Activated CD4-positive, alpha-beta T cell treated with anti-CD3 and anti-CD28 coated beads, Interleukin-10, Interleukin-2, amounts not matched to agents 100 ng/mL and 50 ng/mL, durations not matched to agents 16 hours and 8 hours (primary cell): ENCODE measurements at places on chromosomes 3 and 15.

- no peak for DNase-seq
These were observed 13.8 kb upstream of the POLR2M start for GRCh38 chr15:57692709-57693108.

DNA sequence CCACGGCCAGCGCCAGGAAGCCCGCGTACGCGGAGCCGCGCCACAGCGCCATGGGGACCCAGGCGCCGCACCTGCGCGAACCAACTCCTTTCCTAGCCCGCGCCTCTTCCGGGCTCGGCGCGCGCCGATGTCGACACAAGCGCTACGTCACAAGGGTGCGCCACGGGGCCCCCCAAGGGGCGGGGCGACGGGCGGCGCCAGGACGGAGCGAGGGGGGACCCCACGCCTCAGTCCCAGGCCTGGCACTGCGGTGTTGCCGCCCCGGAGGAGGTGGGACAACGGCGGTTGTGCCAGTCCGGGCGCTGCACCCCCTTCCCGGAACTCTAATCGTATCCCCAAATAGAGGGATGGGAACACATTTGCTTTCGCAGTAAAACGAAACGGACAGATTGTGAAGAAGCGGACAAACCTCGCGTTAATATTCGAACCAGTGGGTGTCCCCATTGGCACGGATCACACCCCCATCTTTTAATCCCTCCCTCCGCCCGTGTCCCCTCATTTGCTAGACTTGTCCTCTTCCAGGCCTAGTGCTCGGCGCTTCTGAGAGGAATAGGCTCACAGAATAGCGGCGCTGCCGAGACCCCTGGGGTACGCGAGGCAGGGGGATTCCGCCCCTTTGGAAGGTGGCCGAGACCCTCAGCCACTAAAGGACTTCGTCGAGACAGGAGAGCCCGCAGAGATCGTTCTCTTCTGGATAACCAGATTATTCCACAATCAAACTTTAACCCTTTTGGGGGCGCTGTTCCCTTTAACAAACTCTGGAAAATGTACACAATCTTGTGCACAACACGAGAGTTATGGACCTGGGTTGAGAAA, at the start of gene ADPGK:
TSS of gene ADPGK (minus strand) at position 119 of the 816 bp plus-strand sequence. CDS start at position 52, 67 bp downstream.
- peak; percentile 95 for DNase-seq

GRCh38 chr15:27028858-27029477, 58.0 kb downstream of the GABRG3 start:
- DNase-seq = no peak

DNA sequence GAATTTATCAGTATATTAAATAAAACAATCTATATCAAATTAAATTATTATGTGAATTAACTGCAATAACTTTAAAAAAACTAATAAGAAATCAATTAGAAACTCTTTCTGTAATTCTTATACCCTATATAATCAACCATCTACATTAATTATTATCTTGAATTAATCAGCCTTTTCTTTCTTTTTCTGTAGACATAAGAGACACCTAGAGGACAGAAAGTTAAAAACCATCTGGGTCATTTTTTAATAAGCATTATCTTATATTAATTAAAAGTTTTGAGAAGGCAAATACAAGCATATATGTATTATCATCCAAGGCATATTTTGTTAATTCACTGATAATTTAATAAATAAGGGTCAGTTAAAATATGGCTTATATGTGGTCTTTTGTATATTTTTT, 24.2 kb upstream of the SLC25A26 start:
- no peak for DNase-seq

DNA sequence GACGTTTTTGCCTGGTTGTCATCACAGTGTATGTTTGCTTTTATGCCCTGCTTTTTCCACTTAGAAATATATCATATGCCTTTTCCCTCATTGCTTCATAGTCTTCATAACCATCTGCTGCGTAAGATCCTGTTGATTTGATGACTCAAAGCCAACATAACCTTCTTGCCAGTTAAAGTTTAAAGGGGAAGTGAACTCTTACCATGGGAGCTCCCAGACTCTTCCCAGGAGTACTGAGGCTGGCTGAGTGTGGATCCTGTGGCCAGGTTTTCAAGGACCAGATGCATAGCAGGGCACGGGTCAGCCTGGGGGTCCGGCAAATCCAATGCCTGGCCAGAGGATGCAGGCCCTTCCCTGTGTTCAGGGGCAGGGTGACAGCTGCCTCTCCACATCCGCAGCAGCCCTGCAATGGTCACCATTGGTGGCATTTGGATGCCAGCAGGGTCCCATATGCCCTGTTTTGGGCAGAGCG, 42.0 kb upstream of the SACM1L start:
- no peak for DNase-seq

- DNase-seq = no peak
These were observed 131.1 kb upstream of the PHLDB2 start for GRCh38 chr3:111727843-111728565.

- no peak for DNase-seq
These were observed 20.4 kb downstream of the CFAP100 start for GRCh38 chr3:126414961-126415660.

DNA sequence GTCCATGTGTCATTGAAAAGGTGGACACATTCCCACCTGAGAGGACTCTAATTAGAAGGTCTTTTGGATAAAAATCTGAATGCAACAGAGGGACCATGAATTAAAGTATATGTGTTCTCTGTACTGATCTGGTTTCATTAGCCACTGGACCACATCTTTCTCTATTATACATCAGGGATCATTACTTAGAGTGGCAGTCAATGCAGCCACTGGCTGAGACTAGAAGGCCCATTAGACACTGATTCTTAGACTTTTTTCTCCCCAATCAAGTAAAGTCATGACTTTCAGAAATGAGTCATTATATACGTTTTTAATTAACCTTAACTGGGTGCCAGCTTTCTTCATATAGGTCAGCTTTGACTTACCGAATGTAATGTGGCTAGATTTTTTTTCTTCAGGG, 550.8 kb upstream of the CFAP20DC start:
- peak; percentile 11 for DNase-seq

DNA sequence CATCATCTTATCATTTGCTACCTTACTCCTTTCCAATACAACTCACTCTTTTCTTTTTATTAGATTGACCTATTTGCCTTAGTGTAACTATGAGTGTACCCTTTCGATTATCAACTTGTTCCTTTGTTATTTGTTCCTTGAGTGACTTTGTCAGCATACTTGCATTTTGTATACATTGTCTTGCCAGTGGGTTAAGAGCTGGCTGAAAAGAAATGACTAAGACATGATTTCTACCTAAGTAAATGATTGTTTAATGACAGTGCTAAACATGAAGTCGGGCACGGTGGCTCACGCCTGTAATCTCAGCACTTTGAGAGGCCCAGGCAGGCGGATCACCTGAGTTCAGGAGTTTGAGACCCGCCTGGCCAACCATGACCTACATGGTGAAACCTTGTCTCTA, 1042.3 kb downstream of the TBL1XR1 start:
- DNase-seq = no peak

- no peak for DNase-seq
These were observed 507.8 kb upstream of the DPH6 start for GRCh38 chr15:36053746-36054145.

GRCh38 chr3:103609472-103609871, 1174.7 kb downstream of the ZPLD1 start:
- DNase-seq = no peak
